Stimulated activated CD8-positive, alpha-beta memory T cell treated with anti-CD3 and anti-CD28 coated beads, Interleukin-7, amount 100 ng/mL, for 1 hour (primary cell): ENCODE measurements at places on chromosomes 3 and 15.

DNA sequence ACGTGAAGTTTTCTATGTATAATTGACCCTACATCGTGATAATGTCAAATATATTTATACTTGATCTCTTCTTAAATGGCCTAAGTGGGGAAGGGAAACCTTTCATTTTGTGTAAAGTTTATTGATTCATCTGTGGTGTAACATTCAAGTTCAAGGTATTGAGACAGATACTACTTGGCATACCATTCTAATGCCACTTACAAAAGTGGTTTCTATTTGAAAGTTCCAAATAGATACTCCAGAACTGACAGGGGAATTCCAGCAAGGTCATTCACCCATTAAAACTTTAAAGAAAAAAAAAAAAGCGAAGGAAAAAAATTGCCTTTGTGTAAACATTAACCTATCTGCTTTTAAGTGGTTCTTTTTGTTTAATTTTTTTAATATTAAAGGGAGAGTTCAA lies 45.3 kb upstream of the MAP3K13 start:
- no peak for DNase-seq

DNA sequence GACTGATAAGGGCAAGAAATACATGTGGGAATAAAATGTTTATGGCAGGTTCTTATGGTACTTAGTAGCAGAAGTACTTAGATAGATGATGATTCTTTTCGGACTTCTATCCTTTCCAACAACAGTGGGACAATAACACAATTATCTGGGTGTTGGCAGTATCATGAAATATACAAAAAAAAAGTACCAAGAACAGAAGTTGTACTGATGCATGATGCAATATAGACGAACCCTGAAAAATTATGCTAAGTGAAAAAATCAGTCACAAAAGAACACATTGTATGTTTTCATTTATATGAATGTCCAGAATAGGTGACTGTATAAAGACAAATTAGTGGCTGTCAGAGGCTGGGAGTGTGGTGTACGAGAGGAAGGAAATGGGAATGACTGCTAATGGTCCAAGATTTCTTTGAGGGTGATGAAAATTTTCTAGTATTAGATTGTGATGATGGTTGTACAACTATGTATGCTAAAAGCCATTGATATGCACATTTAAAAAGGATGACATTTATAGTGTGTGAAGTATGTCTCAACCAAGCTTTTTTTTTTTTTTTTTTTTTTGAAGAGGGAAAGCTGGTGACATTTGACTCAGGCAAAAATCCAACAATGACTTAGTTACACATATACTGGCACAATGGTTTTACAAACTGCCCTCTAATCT lies 20.0 kb downstream of the PDE12 start:
- DNase-seq: no peak

- DNase-seq: no peak
Observed at GRCh38 chr3:143067201-143067600, 52.4 kb upstream of the CHST2 start.

DNA sequence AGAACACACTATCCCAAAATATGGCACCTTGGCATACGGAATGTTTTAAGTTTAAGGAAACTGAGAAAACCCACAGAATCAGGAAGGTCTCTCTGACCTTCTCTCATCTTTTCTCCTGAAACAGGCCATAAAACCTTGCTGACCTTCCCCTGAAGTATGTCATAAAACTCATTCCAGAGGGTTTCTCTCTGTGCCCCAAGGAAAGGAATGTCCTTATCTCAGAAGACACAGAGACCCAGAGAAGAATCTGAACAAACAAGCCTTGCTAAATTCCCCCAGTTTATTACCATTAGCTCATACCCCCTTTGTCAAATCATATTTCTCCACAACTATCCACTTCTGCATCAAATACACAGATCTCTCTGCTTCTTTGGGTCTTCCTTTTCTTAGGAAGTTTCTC lies 603.1 kb downstream of the MCTP2 start:
- DNase-seq: no peak

DNA sequence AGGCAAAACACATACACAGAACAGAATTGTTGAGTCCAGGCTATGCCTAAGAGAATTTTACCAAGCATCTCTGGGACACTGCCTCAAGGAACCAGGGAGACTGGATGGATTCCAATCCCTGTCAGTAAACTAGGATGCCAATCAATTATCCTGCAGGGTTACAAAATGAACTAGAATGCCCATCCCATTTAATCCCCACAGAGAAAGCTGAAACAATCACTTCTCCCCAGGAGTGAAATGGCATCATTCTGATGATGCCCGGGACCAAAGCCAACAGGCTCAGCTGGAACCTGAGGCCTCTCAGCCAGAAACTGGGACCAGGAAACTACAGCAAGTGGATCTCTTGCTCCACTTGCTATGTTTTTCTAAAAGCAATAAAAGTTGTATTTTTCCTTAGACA lies 130.0 kb upstream of the TJP1 start:
- DNase-seq: no peak

DNA sequence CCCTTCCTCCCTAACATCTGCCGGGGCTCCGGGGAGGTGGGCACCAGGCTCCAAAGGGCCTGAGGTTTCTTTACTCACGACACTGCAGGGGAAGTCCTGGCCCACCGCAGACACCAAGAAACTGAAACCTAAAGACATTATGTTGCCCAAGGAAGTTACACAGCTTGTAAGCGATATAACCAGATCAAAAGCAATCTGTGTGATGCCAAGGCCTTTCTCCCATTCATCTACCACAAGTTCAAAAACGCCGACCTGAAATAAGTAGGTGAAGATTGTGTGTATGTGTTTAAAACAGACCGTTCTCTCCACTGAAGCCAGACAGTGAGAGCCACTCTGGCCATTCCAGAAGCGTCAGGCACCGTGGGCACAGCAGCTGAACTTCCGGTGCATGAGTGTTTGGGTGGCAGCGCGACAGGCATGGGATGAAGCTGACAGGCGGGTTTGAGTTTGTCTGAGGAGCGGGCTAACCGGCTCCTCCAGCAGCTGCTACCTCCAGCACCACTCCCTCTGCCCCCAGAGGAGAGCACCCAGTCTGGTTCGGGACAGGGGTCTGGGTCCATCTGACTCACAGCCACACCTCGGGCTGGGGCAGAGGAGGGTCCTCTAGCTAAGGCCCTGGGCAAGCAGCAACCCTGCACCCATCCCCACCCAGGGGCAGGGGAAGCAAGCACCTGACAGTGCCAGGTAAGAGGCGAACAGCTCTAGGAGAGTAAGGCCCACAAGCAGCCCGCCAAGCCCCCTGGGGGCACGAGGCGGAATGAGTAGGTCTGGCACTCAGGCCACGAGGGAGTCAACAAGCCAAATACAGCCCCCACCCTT lies 1.3 kb downstream of the TNK2 start:
- DNase-seq: peak; percentile 57

GRCh38 chr3:145286937-145287336 lies 874.0 kb downstream of the PLOD2 start:
- no peak for DNase-seq

- no peak for DNase-seq
Observed at GRCh38 chr3:68878322-68878721, 54.0 kb downstream of the TAFA4 start.

GRCh38 chr3:66671291-66671690 lies 170.5 kb upstream of the LRIG1 start:
- no peak for DNase-seq

DNA sequence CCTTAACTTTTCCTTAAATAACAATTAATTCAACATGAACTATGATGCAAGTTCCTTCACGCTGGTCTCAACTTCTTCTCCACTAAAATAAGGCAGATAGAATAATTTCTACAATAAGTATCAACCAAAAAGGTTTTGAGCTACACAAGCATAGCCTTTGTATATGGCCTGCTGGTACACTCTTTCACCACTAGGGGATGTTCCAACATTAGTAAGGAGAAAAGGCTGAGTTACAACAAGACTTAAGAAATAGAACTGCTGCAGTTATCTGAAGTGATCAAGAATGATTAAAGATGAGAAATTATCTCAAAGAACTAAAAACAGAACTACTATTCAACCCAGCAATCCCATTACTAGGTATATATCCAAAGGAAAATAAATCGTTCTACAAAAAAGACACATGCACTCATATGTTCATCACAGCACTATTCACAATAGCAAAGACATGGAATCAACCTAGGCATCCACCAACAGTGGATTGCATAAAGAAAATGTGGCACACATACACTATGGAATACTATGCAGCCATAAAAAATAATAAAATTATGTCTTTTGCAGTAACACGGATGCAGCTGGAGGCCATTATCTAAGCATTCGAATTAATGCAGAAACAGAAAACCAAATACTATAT lies 14.4 kb downstream of the ATP13A3 start:
- DNase-seq: no peak

DNA sequence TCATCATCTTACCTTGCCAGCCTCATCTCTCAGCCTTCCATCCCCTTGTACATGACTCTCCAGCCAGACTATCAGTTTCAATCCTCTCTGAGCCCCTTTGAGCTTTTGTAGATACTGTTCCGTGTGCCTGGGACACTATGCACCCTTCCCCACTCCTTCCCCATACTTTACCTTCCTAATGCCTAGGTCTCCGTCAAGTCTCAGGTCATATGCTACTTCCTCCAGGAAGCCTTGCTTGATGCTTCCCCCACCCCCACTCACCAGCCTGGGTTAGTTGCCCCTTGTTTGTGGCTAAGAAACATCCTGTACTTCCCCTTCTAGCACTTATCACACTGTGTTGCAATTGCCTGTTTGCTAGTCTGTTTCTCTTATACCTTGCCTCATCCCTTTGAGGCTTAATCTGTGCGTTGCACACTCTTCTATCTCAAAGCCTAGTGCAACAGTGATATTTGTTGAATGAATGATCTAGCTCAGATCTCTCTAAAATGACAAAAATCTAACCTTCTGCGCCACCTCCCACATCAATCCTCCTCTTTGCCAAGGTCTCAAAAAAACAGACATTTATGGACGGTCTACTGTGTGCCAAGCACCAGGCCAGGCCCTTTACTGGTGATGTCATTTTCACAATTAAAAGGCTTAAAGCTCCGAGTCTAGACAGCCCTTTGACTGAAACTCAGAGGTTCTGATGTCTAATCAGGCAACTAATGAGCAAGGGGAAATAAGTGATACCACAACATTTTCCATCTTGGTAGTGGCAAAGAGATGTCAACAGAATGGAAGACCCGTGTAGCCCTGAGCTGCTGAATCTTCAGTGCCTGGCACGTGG lies 6.5 kb upstream of the USP3 start:
- no peak for DNase-seq

GRCh38 chr3:172142051-172142863 lies 102.9 kb downstream of the FNDC3B start:
- DNase-seq: no peak

DNA sequence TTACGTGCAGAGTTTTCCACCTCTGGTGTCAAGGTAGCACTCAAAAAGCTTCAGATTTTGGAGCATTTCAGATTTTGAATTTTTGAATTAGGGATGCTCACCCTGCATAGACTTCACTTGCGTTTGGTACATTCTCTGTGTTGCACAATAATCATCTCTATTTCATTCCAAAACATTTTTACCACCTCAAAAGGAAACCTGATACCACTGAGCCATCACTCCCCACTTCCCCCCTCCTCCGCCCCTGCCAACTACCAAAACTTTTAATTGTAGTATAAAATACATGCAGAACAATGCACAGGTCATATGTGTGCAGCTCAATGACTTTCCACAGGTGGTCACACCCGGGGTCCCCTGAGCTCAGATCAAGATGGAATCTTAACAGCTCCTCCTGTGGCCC lies 208.8 kb downstream of the SV2B start:
- DNase-seq: no peak

- DNase-seq: no peak
Observed at GRCh38 chr3:4529876-4530588, 36.9 kb downstream of the ITPR1 start.

DNA sequence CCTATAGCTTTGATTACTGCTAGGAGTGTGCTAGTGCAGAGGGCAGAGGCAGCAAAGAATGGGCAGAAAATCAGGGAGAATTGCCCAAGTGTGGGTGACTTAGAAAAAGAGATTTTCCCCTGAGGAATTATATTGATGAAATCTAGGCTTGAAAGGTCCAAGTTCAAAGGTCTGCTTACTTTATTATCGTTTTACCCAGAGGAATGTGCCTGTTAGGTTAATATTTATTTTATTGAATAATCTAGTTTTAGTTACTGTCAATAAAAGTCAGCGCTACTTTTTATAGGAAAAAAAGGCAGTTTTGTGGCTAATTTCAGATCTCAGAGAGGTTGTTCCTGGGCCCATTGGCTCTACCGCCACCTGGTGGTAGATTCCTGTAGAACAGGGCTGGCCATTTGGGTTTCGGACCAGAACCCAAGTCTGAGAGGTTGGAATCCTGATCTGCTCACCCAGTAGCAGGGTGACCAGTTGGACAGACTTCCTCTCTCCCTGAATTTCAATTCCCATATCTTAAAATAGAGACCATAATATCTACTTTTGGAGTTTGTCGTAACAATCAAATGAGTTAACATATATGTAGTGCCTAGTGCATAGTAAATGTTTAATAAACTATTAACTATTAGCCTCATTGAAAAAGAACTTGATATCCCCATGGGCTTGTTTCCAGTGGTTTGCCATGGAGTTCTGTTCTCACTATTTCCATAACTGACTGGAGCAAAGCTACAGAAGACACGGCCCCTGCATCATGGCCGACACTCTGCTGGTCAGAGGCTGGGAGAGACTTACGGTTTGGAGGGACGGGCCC lies 62.7 kb upstream of the ZNF148 start:
- peak; percentile 24 for DNase-seq
